Right renal pelvis (tissue), 4 donors: ENCODE measurements at places on chromosomes 7 and 10. TPM values are rescaled to one million over a fixed set of nuclear protein-coding genes. Genes with fewer than 3 reads are reported as not detected.
A peak's percentile ranks its signal among the peaks of the same experiment; 100 is the strongest.

Gene CHAT
- not detected for polyA plus RNA-seq

Gene POLR2J3
- 81.4 TPM for polyA plus RNA-seq

Gene MMP21
- polyA plus RNA-seq = 0.38 TPM

Gene EBLN1
- 0.04 TPM for polyA plus RNA-seq

DNA sequence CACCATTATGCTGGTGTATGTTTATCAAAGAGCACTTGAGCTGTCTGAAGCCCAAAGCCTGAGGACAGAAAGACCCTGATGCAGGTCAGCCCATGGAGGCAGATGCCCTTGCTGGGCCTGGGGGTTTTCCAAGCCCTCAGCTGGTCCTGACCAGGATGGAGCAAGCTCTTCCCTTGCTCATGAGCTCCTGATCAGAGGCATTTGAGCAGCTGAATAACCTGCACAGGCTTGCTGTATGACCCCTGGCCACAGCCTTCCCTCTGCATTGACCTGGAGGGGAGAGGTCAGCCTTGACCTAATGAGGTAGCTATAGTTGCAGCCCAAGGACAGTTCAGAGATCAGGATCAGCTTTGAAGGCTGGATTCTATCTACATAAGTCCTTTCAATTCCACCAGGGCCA lies 13.0 kb downstream of the AQP1 start:
- DNase-seq = no peak

DNA sequence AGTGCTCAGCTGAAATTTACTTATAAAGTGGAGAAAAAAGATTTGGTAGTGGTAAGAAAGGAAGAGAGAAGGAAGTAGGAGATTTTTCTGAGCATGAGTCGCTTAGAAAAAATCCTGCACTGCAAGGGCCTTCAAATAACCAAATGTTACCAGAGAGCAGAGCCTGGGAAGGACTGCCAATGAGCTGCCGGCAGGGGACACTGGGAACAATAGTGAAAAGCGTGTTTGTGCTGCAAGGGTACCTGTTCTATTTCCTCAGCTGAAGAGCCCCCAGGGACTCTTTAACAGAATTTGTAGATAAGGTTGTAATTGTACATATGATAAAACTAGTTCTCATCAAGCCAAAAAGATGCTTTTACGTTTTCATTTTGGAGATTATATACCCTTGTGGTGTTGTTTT lies 696.3 kb upstream of the C7orf33 start:
- DNase-seq = no peak

GRCh38 chr7:128427289-128427891 lies 17.6 kb upstream of the IMPDH1 start:
- peak; percentile 56 for DNase-seq

DNA sequence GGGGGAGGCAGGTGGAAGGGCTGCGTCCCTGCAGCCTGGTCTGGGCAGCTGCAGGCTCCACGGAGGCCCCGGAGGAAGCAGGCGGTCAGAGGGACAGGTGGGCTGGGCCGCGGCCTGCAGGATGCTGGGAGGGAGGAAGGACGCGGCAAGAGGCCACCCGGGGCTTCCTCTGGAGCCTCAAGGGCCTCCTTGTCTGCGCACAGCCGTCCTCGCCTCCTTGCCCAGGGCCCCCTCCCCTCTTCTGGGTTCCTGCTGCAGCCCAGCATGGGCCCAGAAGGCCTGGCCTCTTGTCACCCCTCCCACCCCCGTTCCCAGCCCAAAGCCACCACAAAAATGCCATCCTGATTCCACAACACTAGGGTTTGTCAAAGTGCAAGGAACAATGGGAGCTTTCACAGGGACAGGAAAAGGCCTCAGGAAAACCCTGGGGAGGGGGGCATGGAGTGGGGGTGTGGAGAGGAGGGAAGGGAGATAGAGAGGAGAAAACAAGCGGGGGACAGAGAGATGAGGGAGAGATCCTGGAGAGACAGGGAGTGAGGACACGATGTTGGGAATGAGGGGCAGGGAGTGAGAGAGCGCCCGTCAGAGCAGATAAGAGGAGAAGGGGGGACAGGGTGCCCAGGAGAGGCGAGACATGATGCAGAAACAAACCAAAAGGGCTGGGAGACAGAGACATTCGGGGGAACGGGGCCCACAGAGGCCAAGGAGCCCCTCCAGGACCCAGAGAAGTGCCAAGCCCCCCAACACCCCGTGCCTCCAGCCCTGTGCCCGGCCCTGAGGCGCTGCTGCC lies 41.8 kb downstream of the ZCCHC24 start:
- no peak for DNase-seq

DNA sequence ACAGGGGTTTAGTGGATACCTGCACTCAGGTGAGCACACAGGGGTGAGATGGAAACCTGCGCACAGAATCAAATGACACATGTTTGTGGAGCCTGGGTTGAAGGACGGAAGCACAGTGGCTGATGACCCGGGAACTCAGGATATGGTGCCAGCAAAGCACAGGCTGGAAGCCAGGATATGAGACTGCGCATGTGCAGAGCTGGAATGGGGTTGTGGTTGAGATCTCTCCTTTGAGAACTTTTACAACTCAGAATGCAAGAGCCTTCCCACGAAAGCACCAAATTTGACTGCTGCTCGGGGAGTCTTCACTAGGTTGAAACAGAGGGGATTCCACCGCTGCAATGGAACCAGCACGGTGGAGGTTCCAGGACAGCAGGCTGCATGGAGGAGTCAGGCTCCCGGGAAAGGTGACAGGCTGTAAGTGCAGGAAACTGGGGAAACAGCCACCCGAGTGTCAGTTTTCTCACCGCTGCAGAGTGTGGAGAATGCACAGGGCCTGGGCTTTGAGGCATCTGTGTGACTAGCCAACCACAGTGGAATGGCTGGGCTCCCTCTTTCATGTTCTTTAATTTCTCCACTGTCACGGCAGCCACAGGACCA lies 133.4 kb upstream of the TCERG1L start:
- DNase-seq = no peak

DNA sequence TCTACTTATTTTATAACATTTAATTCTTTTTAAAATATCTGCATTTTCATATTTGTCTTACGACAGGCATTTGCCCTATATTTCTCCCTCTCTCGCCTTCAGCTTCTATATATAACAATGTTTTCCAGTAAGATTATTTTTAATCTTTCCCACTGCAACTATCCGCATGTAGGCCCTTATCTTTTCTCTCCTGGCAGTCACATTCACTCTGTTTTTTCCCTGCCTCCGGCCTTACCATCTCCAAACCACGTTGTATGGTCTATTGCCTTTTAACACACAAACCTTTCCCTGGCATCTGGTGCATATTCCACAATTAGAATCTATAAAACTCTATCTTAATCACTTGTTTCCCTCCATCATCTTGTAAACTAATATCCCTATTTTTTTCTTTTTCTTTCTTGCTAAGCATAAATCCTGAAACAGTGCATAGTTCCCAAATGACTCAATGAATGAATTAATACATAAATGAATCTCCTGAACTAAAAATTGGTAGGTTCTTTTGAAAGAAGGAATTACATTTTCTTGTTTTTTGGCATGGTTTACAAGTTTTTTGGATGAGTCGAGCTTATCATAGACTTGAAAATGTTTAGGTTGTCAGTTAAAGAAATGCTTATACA lies 173.2 kb downstream of the SEMA3A start:
- no peak for DNase-seq

DNA sequence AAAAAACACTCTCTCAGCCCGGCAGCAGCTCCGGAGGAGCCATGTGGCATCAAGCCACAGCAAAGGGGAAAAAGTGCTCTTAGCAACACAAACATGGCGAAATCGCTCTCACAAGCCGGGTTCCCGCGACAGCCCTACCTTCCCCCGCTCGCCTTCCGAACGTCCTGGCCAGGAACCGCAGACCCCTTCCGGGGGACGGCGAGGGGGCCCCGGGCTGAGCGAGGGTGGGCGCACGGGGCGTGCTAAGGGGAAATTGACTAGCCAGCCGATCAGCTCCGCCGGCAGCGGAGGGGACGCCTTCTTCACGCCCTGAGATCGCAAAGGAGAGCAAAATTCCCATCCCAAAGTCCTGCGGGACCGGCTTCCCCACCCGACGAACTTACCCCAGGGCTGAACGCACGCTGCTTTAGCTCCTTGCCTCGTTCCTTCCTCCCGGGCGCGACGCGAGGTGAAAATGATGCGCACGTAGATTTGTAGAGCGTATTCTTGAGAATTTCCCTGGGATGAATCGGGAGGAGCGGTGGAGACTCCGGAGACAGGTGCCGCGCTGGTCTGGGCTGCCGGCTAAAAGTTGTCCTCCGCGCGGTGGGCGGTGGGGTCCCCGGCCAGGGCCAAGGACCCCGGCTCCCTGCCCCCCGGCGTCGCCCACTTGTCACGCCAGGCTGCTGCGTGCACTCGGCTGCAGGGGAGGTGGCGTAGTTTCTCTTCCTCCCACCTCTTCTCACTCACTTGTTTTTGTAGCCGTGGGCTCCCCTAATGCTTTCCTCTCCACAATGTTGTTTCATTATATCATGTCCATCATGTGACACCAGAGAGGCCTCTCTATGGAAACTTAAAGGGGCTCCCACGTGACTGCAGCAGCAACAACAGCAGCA lies 220.1 kb upstream of the MKLN1 start:
- no peak for DNase-seq

GRCh38 chr10:123472606-123473005 lies 193.5 kb upstream of the GPR26 start:
- no peak for DNase-seq

- no peak for DNase-seq
Observed at GRCh38 chr7:145398758-145399157, 562.9 kb upstream of the TPK1 start.

- DNase-seq = no peak
Observed at GRCh38 chr10:73650537-73651331, 5.1 kb downstream of the SYNPO2L start.

GRCh38 chr10:102408728-102409603 lies 9.6 kb downstream of the PSD start:
- no peak for DNase-seq
